ENCODE measurements at places on chromosomes 2 and 18.

DNA sequence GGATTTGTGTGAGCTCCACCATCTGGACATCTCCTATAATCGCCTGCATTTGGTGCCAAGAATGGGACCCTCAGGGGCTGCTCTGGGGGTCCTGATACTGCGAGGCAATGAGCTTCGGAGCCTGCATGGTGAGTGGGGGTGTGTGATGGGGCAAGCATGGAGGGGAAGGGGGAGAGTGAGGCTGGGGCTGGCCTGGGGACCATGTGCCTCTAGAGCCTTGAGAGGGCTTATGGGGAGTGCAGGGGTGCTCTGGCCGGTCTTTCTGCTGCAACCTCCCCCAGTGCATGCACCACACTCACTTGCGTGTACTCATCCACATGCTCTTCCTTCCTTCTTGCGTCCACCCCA is 7.9 kb downstream of the STK11IP start:
- no peak for DNase-seq

GRCh38 chr18:44227501-44227900 is 453.2 kb upstream of the SETBP1 start:
- no peak for DNase-seq

GRCh38 chr2:143640826-143641225 is 511.6 kb downstream of the ARHGAP15 start:
- DNase-seq: no peak

DNA sequence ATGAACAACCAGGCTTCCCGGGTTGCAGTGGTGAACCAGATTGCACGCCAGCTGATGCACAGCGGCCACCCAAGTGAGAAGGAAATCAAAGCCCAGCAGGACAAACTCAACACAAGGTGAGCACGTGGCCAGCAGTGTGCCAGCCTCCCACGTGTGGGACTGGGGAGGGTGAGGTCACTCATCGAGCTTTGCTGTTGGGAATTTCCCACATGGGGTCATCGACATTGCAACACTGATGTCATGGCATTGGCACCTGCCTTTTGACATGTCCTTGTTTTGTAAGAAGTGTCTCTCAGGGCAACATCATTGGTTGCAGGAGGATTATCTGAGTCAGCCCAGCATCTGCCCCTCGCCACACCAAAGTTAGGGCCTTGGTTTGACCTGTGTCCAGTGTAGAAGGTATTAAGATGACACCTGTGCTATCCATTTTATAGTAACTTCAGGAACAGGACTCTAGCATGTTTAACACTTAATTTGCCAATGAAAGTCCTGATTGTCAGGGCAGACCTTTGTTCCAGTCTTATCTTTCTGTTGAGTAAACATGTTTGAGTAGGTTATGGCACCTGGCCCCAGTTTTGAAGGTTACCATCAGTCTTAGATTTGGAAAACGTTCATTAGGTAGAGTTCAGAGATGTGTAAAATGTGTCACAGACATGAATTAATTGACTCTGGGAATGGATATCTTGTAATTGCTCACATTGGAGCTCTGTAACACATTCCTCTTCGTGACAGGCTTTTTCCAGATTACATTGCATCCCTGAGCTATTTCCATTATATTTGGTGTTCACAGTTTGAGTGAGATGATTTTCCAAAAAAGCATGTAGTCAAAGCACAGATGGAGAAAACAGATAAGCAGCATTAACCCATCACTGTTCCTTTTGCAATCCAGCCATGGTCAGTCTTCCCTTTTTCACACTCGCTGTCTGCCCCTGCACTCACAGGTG is 93.3 kb upstream of the EML6 start:
- no peak for DNase-seq

- no peak for DNase-seq
These were observed 152.6 kb downstream of the ANKRD44 start for GRCh38 chr2:197157879-197158537.
